ENCODE measurements at places on chromosomes 5 and 9.
A peak's percentile ranks its signal among the peaks of the same experiment; 100 is the strongest.

- DNase-seq, result no peak
Observed at GRCh38 chr5:88741964-88742363, 141.0 kb downstream of the MEF2C start.

GRCh38 chr5:95870105-95870672 lies 47.7 kb upstream of the GLRX start:
- DNase-seq, result peak; percentile 37

- DNase-seq, result no peak
Observed at GRCh38 chr5:112004867-112005622, 248.1 kb upstream of the NREP start.

DNA sequence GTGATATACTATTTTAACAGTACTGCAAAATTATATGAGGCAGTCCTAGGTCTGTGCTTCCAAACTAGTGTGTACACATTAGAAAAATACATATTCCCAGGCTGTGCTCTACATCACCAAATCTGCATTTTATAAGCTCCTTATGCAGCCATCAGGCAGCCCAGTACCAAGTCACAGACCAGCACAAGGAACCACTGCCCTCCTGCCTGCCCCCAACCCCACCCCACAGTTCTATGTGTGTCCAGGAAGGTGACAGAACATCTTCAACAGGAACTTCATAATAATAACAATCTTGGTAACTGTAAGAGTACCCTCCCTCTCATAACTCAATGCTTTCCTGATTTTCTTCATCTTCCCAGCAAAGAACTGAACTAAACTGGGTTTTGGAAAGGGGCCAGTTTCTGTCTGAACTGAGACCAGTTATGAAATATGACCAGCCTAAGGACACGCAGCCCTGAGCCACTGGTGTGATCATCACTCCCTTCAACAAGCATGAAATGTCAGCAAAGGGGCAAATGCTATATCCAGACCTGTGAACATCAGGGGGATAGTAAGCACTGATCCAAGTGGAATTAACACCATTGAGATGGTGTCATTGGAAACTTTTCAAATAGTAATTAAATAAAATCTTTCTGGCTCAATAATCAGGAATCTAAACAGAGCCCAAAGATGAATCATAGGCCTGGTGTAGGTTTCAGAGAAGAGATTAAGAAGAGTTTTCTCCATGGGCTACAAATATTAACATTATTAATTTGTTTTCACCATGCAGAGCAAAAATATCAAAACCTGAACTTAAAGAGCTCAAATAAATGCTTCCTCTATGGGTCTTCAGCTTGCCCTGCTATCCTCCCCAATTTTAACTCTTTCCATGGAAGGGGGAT lies 82.1 kb downstream of the DPYSL3 start:
- no peak for DNase-seq

GRCh38 chr5:141961466-141961865 lies 3.5 kb upstream of the PCDH12 start:
- no peak for DNase-seq

DNA sequence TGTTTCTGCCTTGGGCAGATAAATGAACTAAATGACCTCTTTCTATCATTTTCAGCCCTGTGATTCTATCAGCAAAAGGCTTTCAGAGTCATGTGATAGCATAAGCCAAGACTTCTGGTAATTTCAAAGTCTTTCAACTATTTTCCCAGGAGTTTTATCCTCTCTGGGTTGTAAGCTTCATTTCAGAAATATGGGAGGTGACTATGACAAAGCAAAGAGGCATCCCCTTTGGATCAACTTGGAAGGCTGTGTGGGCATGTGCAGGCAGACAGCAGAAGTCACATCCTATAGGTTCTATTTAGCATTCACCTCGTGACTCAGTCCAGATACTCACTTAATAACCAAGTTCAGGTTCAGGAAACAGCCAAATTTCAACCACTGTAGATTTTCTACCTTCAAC lies 149.0 kb upstream of the FST start:
- no peak for DNase-seq

DNA sequence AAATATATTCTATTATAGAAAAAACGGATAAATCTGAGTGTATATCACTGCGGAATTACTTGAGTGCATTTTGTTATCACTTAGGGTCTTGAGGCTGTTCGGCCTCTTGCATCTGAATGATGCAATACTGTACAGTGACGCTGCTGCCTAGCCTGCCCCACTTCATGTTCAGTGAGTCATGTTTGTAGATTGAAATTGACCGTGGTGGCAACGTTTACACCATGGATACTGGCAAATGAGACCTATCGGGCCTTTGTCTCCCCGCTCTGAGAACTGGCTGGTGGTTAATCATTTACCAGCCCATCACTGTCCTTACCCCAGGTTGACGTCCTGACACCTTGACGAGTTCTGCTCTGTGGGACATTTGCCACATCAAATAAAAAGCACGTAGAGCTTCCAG lies 510.1 kb upstream of the ADAMTS16 start:
- no peak for DNase-seq

- no peak for DNase-seq
Observed at GRCh38 chr5:88813805-88814575, 69.0 kb downstream of the MEF2C start.

DNA sequence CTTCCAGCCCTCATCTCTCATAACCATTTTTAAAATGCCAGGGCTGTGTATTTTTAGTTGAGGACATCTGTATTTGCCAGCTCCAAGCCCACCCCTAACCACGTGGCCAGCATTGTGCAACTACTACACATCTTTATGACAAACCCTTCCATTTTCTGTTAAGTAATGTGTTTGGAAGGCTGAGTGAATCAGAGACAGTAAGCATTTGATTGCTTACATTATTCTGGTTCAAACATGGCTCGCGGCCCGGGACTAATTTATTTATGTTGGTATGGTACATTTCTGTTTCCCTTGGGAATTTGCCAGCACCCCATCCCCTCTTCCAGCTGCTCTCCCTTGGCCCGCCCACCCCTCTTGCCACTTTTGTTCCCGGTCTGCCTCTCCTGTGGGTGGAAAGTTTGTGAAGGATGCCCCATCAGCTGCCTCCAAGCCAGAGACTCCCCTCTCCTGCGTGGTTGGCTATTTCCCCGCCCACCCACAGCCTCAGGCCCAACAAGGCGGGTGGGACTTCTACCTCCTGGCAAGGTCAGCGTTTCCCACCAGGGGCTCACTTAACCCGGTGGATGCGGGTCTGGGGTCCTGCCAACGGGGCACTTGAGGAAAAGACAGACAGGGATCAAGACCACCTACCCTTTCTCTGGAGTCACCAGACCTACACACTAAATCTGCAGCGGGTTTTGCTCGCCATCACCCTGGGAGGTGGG lies 162.2 kb downstream of the HSD17B3 start:
- DNase-seq, result no peak

DNA sequence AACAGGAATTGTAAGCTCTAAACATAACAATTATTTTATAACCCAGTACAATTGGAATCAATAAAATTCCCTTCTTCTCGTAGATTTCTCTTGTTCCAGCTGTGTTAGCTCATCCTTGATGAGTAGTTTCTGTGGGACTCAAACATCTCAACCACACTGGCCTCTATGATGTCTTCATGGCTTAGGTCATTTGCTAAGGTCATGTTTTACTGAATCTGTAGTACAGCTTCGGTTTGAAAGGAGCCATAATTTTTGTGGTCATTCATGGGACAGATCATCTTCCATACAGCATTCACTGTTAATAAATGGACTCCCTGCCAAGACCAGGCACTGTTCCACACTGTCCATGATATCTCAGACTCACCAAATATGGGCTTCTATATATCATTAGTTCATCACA lies 369.0 kb upstream of the RFX3 start:
- no peak for DNase-seq

DNA sequence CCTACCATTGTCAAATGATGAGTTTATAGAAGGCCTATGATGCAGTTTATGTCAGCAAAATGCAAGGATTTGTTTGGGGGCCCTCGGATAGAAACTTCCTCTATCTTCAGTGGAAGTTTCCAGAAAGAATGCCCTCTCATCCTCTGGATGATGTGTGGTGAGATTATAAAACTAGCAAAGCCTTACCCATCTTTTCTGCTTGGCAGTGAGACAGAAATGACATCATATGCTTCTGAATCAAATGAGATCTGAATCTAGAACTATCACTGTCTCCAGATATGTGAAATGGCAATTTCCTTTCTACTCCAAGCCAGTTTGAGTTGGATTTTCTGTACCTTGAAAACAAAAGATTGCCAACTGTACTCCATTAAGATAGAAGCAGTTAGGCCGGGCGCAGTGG lies 60.4 kb upstream of the CKMT2 start:
- DNase-seq, result no peak

- DNase-seq, result no peak
Observed at GRCh38 chr9:132000659-132001058, 79.0 kb downstream of the MED27 start.

DNA sequence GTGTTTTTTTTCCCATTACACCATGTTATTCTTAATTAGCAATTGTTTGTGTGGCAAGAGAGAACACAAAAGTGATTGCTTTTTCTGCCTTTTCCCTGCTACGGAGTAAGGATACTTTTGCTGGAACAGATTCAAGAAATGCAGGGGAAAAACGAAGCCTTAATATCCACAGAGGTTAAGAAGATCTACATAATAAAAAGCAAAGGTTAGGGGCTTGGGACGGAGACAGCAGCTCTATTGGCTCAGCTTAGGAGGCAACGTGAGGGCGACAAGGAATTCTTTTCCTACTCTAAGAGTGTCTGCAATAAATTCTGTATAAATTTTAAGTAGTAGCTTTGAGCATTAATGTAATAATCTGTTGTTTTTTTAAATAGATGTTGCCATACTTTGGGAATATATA lies 693.3 kb downstream of the DTWD2 start:
- no peak for DNase-seq

DNA sequence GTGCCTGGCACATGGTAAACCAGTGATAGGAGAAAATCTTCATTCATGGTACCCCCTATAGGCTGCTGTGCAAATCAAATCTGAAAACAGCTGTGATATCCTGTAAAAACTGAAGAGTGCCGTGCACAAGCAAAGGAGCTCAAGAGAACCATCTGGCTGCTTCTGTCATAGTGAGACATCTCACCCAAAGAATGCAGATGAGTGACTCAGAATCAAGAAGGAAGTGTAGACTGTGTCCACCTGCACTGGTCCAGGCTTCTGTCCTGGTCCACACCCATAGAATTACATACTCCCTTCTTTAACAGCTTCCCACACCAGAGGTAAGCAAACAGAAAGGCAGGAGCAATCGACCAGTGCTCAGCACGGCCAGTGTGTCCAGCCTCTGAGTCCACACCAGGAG lies 195.9 kb downstream of the ASTN2 start:
- no peak for DNase-seq

DNA sequence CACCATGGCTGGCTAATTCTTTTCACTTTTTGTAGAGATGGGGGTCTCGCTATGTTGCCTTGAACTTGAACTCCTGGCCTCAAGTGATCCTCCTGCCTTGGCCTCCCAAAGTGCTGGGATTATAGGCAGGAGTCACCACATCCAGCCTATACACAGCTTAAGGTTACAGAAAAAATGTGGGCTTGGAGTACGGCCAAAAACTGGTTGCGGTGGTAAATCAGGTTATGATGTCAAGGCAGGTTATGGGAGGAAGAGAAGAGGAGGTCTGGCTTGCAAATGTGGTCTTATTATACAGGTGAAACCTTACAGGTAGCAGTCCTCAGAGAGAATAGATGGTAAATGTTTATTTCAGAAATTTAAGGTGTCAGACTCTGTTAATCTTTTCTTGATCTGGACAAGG lies 30.7 kb upstream of the SYK start:
- DNase-seq, result no peak

DNA sequence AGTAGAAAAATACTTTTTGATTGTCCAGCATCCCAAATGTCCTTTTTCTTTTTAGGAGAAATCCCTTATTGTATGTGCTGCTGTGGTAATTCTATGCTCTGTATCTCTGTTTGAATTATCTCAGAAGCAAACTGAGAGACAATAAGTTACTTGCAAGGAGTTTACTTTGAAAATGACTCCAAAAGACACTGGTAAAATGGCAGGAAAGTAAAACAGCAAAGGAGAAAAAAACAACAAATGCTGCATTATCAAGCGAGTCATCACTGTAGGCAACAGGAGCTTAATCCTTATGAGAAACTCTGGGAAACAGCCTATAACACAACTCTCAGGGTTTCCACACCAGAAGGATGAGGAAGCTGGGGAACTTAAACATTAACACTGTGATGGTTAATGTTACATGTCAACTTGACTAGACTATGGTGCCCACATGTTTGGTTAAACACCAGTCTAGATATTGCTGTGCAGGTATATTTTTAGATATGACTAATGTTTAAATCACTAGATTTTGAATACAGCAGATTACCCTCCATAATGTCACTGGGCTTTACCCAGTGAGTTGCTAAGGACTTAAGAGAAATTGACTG lies 92.6 kb upstream of the GAS1 start:
- DNase-seq, result no peak

DNA sequence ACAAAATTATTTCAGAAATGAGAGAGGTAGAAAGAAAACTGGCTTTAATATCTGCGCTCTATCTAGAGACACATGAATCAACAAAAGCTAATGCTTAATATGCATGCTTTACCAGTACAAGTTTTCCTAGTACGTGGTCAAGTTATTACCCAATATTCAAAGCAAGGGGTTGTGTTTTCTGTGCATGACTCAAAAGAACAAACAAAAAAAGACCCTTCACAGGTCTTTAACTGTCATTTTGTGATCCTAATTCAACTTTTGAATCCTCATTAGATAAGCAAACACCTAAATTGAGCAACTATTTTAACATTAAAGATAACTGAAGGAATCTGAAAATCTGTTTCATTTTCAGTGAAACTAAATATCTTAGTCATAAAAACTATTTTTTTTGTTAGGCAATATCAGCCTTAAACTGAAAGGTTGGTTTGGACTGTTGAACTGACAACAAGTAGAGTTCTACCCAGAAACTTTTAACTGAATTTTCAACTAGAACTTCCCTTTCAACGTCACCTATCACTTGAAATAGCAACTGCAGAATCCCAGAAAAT lies 12.5 kb downstream of the ST8SIA4 start:
- no peak for DNase-seq

- DNase-seq, result no peak
Observed at GRCh38 chr5:54311176-54311677, 854 bp upstream of the ARL15 start.

DNA sequence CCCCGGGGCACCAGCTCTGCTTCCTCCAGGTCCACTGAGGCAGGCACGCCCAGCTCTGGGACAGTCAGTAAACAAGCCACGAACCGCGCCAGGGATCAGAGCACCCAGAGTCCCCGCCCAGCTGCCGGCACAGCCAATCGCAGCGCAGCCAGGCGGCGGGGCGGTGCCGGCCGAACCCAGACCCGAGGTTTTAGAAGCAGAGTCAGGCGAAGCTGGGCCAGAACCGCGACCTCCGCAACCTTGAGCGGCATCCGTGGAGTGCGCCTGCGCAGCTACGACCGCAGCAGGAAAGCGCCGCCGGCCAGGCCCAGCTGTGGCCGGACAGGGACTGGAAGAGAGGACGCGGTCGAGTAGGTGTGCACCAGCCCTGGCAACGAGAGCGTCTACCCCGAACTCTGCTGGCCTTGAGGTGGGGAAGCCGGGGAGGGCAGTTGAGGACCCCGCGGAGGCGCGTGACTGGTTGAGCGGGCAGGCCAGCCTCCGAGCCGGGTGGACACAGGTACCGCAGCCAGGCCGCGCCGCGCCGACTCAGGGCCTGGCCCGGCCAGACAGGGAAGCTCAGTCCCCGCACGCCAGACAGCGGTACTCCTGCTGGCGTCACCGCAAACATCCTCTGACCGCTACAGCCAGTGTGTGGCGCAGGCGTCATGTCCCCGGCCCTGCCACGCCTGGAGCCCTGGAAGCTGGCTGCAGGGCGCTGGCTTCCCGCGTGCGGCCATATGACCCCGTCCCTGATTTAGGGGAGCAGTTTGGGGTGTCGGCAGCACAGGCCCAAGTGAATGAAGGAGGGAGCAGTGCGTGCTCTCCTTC lies at the start of gene CTSL:
Gene CTSL, plus strand, starts transcription at position 220 of the 810 bp plus-strand sequence. CDS start 1,485 bp downstream, outside the sequence.
- DNase-seq, result no peak

Measured in stimulated activated CD8-positive, alpha-beta memory T cell treated with anti-CD3 and anti-CD28 coated beads, Interleukin-7, amount 100 ng/mL, for 48 hours (primary cell).